ENCODE measurements at places on chromosomes 6 and 20. TPM values are rescaled to one million over a fixed set of nuclear protein-coding genes. Genes with fewer than 3 reads are reported as not detected.

DNA sequence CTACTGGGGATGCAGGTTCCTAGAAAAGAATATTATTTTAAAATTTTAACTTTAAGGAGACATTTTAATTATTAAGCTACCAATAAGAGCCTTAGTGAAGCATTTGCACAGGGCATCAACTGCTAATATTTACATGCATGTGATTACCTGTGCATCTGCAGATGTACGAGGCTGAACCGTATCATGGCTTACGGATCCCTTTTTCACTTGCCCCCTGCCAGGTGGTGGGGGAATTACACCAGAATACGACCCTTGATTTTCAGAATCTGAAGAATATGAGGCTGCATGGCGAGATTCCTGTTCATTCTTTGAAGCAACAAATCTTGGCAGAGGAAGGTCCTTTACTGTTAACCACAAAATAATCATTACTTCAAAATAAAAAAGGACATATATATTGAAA, 42.7 kb downstream of the REPS1 start:
- DNase-seq = no peak

DNA sequence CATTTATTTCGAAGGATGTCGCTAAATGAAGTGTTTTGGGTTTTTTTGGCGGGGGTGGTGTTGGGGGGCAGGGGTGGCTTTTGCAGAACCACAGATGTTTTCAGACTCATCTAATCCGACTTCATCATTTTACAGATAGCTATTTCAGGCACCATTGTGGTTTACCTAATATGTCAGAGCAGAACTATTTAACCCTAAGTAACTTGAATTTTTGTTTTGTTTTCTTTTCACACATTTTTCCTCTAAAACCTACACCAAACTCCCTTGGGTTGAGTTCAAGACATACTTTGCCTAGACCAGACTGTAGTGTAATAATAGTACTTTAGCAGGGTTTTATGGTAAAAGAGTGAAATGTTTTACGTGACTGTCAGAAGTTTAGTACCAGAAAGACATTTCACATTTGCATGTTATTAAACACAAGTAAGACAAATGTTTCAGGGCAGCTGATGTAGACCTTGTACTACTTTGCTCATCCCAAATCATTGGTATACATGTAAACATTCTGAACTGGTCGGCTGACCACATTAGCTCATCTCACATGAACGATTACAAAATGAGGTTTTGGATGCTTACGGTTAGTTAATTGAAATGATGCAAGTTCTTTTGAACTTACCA, 37.7 kb downstream of the MAP3K4 start:
- peak; percentile 46 for DNase-seq

GRCh38 chr6:130716466-130716865, 110.7 kb upstream of the SMLR1 start:
- DNase-seq = no peak

DNA sequence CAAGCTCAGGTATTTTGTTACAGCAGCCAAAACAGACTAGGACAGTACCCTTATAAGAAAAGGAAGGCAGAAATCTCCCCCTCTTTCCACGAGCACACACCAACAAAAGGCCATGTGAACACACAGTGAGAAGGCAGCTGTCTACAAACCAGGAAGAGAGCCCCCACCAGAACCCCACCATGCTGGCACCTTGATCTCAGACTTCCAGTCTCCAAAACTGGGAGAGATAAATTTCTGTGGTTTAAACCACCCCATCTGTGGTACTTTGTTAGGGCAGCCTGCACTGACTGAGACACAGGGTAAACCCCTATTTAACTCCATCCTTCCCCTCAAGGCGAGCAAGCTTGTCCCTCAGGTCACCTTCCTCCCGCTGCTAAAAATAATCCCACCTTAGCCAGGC, 475.8 kb upstream of the JARID2 start:
- DNase-seq = no peak

GRCh38 chr6:155660251-155660977, 204.8 kb upstream of the NOX3 start:
- DNase-seq = peak; percentile 34

DNA sequence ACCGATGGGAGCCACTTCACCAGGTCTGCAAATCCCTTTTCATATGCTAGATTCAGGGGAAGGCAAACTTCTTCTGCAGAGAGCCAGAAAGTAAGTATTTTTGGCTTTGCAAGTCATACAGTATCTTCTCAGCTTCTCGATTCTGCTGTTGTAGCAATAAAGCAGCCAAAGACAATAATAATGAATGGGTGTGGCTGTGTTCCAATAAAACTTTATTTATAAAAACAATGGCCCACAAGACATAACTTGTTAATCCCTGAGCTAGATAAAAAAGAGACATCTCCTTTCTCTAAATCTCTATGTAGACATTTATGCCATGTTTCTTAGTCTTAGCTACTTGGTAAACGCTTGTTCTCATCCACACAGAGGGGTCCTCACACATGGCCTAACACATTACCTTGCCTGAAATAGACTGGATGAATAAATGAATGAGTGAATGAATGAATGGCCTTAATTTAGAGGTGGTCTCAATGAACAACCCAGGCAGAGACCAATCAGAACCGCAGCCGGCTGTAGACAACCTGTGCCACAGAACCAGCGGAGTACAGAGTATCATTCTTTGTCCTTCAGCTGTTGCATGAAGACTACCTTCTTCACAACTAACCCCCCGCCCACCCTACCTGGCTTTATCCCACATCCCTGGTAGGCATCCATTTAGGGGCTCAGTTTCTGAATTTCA, 13.5 kb upstream of the PREX1 start:
- no peak for DNase-seq

DNA sequence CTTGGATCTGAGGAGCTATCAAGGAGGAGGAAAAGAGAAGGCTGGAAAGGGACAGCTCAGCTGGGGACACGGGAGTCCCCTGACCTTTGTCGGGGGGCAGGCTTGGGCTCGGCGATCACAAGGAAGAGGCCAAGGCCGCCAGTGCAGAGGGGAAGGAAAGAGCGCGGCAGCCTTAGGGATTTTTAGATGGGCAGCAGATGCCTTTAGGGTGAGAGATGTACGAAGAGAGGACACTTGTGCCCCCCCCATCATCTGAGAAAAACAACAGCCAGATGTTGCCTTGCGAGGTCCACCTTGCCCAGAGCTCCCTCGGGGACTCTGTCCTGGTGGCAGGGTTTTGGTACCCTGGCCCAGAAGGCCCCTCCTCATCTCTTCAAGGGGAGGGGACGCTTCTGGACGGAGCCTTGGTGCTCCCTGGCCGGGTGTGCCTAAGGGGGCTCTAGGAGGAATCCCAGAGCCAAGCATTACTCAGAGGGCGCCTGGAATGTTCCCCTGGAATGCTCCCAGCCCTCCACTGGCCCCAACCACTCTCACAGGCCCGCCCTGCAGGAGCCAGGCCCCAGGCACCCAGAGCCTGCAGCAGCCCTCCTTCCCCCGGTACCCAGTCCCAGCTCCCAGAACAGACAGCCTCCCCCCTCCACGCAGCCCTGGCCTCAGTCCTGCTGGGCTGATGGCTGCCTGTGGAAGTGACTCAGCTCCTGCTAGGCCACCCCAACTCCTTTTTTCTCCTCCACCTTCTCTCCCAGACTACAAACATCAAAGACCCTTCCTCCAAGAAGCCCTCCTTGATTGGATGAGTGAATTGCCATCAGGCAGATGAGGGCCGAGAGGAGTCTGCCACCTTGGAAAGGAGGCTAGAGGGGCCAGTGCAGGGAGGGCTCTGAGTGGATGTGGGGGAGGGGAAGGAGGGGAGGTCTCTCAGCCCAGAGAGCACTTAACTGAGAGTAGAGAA, 1.8 kb downstream of the ADAM33 start:
- DNase-seq = peak; percentile 49

- no peak for DNase-seq
Observed at GRCh38 chr6:137216875-137217553, 2.2 kb downstream of the IFNGR1 start.

DNA sequence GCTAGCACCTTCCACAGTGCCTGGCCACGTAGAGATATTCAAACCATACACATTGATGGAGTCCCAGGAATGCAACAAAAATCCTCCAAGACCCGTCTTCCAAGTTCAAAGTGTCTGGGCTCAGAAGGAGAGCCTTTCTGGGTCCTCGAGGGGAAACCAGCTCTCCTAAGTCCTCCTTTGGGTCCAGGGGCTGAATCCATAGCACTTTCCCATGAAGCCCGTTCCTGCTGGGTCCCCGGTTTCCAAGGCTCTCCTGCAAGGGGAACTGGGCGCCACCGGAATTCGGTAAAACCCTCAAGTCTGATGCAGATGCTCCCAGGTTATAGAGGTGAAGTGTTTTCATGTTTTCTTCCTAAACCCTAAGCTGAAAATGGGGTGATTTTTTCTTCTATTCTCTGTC, 101.2 kb upstream of the SNX9 start:
- DNase-seq = no peak

DNA sequence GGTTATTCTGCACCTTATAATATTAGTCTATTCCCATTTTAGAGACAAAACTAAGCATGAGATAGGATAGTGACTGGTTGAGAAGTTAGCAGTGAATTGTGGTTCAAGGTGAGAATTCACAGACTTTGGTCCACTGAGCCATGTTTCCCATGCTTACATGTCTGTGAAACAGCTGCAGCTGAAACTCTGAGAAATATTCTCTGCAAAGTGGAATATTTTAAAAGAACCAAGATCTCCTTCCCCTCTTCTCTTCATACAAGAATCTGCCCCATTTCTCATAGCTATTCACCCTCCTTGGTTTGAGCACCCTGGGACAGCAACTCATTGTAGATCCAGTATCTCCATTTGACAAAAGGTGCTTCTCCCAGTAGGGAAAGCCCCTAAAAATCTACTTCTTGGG, 70.2 kb upstream of the TMEM170B start:
- DNase-seq = no peak

DNA sequence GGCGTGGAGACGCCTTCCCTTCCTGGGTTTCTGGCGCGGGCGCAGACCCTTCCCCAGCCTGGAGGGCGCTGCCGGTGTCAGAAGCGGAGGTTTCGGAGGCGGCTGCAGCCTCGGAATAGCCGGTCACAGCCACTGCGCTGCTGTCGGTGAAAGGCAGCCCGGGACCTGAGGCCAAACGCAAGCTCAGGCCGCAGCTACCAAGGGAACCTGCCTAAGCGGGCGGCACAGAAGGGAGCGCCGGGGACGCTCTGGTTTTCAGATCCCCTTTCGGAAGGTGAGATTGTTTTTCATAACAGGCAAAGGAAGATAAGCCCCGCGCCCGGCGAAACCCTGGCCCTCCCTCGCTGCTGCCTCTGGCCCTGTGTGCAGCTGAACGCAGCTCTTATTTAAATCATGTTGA, 116.5 kb downstream of the FAM120B start:
- no peak for DNase-seq

DNA sequence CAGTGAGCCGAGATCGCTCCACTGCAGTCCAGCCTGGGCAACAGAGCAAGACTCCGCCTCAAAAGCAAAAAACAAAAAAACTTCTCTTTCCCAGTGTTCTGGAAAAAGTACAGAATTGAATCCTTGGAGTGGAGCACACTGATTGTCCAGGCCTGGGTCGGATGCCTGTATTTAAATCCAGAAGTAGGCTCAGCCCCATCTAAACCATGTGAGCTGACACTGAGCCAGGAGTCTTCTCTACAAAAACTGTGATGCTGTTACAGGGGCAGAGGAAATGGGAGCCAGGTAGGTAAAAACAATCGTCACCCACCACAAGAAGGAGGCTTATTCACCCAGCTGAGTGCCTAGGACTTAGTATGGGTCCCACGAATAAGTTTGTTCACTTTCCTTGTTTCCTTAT, 43.0 kb upstream of the PTPN1 start:
- no peak for DNase-seq

DNA sequence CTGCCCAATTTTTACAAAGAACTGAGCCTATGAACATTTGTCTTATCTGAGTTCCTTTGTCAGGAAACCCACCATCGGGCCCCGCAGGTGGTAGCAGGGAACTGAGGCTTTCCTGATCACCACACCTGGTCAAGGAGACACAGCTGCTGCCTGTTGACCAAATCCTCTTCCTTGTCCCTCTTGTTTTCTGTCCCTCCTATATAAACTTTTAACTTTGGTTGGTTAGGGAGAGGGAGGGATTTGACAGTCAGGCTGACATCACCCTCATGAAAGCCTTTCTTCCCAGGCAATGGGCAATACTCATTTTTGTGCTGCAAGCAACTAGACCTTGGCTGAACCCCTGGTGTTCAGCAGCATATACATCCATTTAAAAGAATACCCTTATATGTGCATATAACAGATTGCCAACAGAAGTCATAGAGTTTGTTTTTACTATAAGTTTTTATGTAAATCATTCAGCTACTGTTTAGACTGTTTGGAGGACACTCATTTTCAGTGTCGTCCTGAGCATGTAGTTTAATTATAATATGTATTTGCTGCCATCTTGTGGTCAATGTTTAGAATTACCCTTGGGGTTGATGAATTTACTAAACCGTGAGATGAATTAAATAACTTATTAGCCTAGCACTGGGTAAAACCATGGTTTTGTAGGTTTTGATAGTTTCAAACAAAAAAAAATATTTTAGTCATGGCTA, 17.0 kb downstream of the CRISP1 start:
- DNase-seq = no peak

GRCh38 chr6:133369773-133370272, 128.7 kb downstream of the EYA4 start:
- DNase-seq = no peak

DNA sequence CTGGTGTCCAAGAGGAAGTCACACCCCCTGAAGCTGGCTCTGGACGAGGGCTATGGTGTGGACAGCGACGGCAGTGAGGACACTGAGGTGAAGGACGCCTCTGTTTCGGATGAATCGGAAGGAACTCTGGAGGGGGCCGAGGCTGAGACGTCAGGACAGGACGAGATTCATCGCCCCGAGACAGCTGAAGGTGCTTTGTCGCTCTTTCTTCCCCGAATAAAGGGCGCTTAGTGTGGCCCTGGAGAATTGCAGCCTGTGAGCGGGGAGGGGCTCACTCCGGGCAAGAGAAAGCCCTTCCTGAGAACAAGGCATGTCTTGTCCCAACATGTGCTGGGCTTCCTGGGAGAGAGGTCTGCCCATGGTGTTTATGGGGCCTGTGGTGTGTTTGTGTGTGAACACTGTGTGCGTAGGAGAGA, 41.4 kb downstream of the MYT1 start:
- DNase-seq = no peak

The GSTA4 gene
- polyA plus RNA-seq = 47.4 TPM

The SMIM29 gene
- 53.5 TPM for polyA plus RNA-seq

The ATP9A gene
- polyA plus RNA-seq = 7.1 TPM

The CGA gene
- 2.8 TPM for polyA plus RNA-seq

The MAPK13 gene
- polyA plus RNA-seq = 20.3 TPM

The LGSN gene
- 0.26 TPM for polyA plus RNA-seq

The OR12D3 gene
- not detected for polyA plus RNA-seq

The CST5 gene
- polyA plus RNA-seq = not detected
